ENCODE measurements at places on chromosomes 3 and 15.

DNA sequence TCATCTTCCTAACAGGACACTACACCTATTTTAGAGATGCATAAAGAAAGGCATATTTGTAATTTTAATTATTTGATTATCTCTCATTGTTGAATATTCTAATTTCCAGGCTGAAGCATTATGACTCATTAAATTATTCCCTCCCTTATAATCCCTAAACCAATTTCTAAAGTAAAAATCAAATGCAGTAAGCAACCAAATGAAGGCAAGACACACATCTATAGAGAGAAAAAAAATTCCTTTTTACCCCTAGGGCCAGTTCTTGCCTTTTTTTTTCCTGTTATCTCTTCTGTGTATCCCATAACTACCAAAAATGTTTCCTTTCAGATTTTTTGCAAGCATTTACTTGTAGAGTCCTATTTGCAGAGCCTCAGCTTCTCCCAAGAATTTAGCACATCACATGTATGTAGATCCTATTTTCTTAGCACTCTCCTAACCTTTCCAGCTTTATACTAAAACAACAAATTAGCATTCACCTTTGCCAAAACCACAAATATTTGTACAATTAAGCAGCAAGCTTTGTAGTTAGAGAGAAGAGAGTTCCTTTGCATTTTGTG lies 177.9 kb downstream of the SATB1 start:
- peaks cover 40% of the 10 kb centered on the region for H3K27me3 ChIP-seq
- DNase-seq = no peak
- H3K27ac ChIP-seq = no peak overlapping the region
- H3K4me1 ChIP-seq = no peaks in the 10 kb centered on the region
- H3K4me3 ChIP-seq = no peak overlapping the region
- no peaks in the 10 kb centered on the region for H3K36me3 ChIP-seq

DNA sequence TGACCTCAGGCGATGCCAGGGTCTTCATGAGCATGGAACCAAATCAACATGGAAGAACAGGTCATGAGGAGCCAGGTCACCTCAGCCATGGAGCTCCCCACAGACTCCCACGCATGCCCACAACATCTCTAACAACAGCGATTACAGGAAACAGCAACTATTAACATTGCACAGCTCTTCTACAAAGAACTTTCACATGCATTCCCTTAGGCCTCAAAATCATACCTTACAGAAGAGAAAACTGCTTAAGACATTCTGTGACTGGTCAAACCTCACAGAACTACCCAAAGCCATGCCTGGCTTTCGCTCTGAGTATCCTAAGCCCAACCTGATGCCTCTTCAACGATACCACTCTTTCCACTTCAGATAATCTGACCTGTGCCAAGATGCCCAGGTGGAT lies 117.8 kb downstream of the OXNAD1 start:
- peaks cover 30% of the 10 kb centered on the region for H3K4me1 ChIP-seq
- peak overlapping the region; percentile 1 for H3K27ac ChIP-seq
- H3K36me3 ChIP-seq = peaks cover 4% of the 10 kb centered on the region
- H3K27me3 ChIP-seq = no peaks in the 10 kb centered on the region
- no peak overlapping the region for H3K4me3 ChIP-seq

DNA sequence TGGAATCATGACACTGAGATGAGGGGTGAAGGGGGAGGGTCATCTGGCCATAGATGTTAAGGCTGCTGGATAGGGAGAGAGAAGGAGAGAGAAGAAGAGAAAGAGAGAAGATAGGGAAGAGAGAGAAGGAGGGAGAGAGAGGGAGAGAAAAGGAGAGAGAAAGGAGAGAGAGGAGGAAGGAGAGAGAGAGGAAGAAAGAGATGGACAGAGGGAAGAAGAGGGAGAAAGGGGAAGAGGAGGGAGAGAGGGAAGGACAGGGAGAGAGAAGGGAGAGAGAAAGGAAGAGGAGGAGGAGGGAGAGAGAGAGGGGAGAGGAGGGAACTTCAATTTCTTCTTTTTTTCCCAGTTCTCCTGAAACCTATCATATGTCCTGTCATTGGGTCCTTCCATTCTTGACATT lies 15.1 kb upstream of the RBP1 start:
- no peaks in the 10 kb centered on the region for H3K36me3 ChIP-seq
- H3K27ac ChIP-seq = no peak overlapping the region
- peaks cover 10% of the 10 kb centered on the region for H3K27me3 ChIP-seq
- DNase-seq = no peak
- H3K4me3 ChIP-seq = no peak overlapping the region

GRCh38 chr3:178439504-178439903 lies 96.7 kb upstream of the KCNMB2 start:
- H3K36me3 ChIP-seq = peaks cover 2% of the 10 kb centered on the region
- no peak overlapping the region for H3K27ac ChIP-seq
- DNase-seq = no peak
- no peaks in the 10 kb centered on the region for H3K4me1 ChIP-seq
- no peak overlapping the region for H3K4me3 ChIP-seq

DNA sequence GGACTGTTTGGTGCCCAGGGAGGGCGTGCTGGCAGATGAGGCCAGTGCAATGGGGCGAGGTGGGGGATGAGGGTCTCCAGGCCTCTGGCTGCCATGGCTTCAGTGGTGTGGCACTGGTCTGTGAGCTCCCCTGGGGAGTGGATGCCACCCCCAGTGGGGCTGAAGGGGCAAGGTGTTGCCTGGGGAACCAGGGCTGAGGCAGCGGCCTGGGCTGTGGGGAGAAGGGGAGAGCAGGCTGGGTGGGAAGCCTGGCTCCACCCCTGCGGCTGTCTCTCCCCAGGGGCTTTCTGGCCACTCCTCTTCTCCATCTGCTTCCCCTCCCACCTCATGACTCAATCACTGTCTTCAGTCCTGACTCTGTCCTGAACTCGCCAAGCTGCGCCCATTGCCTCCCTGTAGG lies 88.4 kb upstream of the TLE3 start:
- peaks cover 6% of the 10 kb centered on the region for H3K36me3 ChIP-seq
- H3K27me3 ChIP-seq = peaks cover 16% of the 10 kb centered on the region
- DNase-seq = no peak
- no peak overlapping the region for H3K27ac ChIP-seq

GRCh38 chr3:48412375-48413001 lies 17.4 kb downstream of the PLXNB1 start:
- no peak for DNase-seq
- H3K27me3 ChIP-seq = no peaks in the 10 kb centered on the region
- no peaks in the 10 kb centered on the region for H3K36me3 ChIP-seq

- H3K4me3 ChIP-seq = no peak overlapping the region
- no peaks in the 10 kb centered on the region for H3K36me3 ChIP-seq
Observed at GRCh38 chr15:27824841-27825422, 274.2 kb downstream of the OCA2 start.

DNA sequence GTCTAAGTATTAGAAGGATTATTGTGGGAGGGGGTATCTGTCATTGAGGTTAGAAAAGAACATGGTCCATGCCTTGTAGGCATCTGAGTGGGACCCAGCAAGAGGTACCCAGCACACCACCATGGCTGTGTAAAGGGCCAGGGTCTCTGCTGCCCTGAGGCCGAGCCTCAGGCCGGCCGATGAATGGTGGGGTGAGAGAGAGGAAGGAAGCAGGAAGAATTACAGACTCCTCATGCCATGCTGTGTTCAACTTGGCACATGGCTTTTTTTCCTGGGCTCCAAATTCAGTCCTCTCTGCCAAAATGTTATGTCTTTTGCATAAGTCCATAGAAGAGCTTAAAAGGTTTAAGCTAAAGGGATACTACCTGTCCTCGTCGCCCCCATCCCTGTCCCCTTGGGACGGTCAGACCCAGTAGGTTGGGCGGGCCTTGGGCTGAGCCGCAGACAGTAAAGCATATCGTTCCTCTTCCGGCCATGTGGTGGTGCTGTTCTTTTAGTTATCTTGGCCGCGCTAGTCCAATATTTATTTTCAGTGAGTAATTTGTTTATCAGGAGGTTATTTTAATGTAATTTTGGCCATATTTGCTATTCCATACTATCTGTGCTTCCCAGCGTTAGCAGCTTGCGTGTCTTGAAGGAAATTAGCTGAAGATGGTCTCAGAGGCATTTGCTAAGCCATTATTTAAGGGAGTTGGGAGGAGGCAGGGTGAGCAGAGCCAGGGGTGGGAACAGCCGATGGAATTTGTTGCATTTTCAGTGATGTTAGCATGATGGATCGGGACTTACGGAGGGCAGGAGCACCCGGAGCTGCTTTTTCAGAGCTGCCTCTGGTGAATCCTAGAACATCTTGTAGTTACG lies 152.4 kb downstream of the AGBL1 start:
- H3K4me3 ChIP-seq = no peak overlapping the region
- peaks cover 84% of the 10 kb centered on the region for H3K27me3 ChIP-seq
- peaks cover 16% of the 10 kb centered on the region for H3K4me1 ChIP-seq

DNA sequence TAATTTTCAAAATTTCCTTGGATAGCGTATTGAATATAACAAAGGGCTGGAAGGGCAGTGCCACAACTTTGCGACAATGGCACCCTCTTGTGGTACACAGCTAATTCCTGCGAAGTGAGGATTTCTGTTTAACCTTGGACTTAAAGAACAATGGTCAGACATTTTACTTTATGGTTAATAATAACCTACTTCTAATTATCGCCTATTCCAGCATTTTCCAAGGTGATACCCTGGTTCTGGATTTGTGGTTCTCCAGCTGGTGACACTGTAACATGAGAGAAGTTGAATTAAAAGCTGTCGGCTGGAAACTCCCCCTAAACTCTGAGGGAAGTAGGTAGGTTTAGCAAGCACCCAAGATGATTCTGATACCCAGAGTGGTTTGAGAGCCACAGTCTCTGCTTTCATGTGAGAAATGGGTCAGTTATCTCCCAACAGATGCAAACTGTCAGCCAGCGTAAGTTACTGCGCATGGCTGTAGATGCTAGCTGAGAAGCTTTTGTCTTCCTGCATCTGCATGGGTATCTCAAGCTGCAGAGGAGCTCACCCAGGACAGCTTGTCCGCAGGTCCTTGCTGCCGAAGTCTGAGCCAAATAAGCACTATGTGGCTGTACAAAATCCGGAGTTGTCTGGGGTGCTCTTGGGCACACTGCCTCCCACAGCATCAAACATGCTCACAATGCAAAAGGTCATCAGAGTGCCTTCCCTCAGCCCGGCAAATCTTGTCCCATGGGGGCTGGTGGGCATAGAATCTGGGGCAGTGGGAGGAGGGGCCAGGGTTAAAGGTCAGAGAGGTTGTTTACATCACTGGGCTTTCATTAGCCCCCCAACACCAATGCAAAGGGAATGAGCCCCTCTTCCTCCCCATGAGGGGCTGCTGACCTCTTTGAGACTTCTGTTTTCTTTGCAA lies 6.6 kb upstream of the CHSY1 start:
- no peak for DNase-seq
- peaks cover 3% of the 10 kb centered on the region for H3K36me3 ChIP-seq
- H3K4me1 ChIP-seq = peaks cover 8% of the 10 kb centered on the region
- H3K27me3 ChIP-seq = peaks cover 27% of the 10 kb centered on the region

- H3K27ac ChIP-seq = peak within 1 kb of the TSS; percentile 84
- H3K4me1 ChIP-seq = peaks cover 43% of the 10 kb centered on the region
- peaks cover 14% of the 10 kb centered on the region for H3K36me3 ChIP-seq
- H3K27me3 ChIP-seq = peaks cover 70% of the 10 kb centered on the region
- DNase-seq = no peak
Observed at GRCh38 chr15:67824976-67825880, at the start of gene SKOR1. TSS of gene SKOR1 (plus strand) at chr15:67825509. CDS start at chr15:67825603, 94 bp downstream.

- no peaks in the 10 kb centered on the region for H3K4me1 ChIP-seq
- H3K27me3 ChIP-seq = peaks cover 31% of the 10 kb centered on the region
- no peak overlapping the region for H3K27ac ChIP-seq
- no peak for DNase-seq
Observed at GRCh38 chr3:39528844-39529243, 61.4 kb downstream of the MOBP start.

DNA sequence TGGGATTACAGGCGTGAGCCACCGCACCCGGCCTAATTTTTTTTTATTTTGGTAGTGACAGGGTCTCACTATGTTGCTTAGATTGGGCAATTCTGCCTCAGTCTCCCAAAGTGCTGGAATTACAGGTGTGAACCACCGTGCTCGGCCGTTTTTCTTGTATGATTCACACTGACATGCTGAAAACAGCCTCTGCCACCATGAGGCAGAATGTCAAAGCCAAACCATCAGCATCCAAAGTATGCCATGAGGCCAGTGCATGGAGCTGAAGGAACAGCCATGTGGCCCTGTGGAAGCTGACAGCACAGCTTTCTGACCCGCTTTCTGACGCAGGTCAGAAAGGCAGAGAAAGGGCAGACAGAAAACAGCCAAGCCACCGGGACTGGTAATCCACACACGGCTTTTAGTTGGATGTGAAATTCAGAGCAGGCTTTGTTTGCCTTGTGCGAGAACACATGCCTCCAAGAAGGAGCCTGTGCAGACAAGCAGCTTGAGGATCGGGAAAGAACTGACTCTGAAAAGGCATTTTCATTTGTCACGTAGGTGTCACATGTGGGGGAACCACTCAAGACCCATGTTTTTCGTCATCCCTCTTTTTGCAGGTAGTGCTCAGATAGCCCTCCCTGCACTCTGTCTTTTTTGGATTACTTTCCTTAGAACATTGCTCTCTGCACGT lies 25.1 kb downstream of the XYLB start:
- no peaks in the 10 kb centered on the region for H3K27me3 ChIP-seq
- no peak overlapping the region for H3K4me3 ChIP-seq
- H3K36me3 ChIP-seq = no peaks in the 10 kb centered on the region

DNA sequence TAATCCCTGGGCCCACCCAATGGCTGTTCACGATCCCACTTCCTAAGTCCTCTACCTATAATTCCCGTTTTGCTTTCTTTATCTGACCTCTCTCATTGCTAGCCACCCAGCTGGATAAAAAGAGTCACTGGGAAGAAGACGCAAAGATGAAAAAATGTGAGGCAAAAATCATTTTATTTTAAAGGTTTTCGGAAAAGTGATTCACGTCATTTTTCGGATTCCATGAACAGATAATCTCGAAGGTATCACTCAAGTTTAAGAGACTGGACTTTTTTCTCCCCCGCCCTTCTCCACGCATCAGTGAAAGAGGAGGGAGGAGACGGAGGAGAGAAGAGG lies 266.6 kb downstream of the CGGBP1 start:
- peak overlapping the region; percentile 83 for H3K4me3 ChIP-seq
- peaks cover 6% of the 10 kb centered on the region for H3K36me3 ChIP-seq
- H3K27ac ChIP-seq = no peak overlapping the region
- peaks cover 15% of the 10 kb centered on the region for H3K4me1 ChIP-seq
- no peak for DNase-seq

GRCh38 chr15:96037584-96037983 lies 292.9 kb upstream of the NR2F2 start:
- no peak overlapping the region for H3K27ac ChIP-seq
- no peaks in the 10 kb centered on the region for H3K4me1 ChIP-seq
- H3K27me3 ChIP-seq = peaks cover 12% of the 10 kb centered on the region

- H3K36me3 ChIP-seq = no peaks in the 10 kb centered on the region
- no peak overlapping the region for H3K4me3 ChIP-seq
- H3K4me1 ChIP-seq = no peaks in the 10 kb centered on the region
- peaks cover 4% of the 10 kb centered on the region for H3K27me3 ChIP-seq
- DNase-seq = no peak
- no peak overlapping the region for H3K27ac ChIP-seq
Observed at GRCh38 chr15:69498987-69499386, 46.4 kb downstream of the RPLP1 start.

Measured in T-helper 17 cell (primary cell).